Naive thymus-derived CD8-positive, alpha-beta T cell (primary cell): ENCODE measurements at places on chromosomes 2 and 18.

DNA sequence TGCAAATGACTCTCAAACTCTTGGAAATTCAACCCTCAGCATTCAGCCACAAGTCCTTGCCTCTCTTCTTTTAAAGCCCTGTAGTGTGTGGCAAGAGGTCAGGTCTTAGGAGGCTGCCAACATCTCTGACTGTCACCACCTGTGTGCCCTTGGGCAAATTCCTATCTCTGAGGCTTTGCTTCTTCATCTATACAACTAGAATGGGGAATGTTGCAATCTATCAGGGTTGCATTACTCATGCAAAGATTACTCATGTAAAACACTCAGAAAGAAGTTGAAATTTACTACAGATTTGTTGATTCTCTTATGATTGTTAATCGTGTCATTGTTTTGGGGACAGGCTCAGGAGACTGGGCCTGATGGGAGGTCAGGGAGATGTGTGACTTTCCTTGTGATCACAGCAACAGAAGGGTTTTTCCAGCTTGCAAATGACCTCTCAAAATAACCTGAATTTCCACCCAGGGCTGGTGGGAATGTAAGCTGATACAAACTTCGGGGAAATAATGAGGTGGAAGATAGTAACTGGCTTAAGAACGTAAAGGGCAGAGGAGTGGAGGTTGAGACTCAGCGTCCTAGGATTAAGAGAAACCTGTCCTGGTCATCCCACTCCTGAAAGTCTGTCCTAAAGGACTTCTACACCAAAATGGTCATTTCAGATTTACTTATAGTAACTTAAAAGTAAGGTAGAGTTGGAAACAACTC, 32.1 kb upstream of the SIGLEC15 start:
- no peak for DNase-seq

DNA sequence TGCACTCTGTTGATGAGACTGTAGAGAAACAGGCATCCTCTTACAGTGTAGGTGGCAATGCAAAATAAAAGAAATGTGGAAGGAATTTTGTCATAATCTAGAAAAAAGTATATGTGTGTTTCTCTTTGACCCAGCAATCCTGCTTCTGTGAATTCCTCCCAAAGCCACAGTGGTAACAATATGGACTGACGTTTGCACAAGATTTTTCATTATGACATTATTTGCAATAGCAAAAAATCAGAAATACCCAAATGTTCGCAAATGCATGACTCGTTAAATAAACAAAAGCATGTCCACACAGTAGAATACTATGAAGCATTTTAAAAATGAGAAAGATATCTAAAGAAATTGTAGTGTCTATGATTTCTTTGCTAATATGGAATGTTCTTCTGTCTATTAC, 255.2 kb upstream of the NRP2 start:
- DNase-seq, result no peak

DNA sequence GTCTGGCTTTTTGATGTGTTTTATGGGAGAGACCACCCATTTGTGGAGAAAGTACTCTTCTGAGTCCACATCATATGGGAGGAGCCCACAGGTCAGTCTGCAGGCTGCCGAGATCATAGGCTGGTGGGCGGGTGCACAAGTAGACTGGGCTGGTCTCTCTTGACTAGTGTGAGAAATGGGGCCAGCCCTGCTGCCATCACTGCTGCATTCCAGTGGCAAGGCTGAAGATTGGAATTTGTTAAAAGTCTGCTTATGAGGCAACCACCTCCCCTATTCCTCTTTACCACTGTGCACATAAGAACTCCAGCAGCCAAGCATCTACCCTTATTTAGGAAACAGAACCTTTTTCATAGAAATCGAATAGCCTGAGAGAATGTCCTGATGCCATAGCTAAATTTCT, 200.7 kb downstream of the DIS3L2 start:
- no peak for DNase-seq

GRCh38 chr2:206158563-206159345, 490 bp downstream of the NDUFS1 start:
- no peak for DNase-seq

DNA sequence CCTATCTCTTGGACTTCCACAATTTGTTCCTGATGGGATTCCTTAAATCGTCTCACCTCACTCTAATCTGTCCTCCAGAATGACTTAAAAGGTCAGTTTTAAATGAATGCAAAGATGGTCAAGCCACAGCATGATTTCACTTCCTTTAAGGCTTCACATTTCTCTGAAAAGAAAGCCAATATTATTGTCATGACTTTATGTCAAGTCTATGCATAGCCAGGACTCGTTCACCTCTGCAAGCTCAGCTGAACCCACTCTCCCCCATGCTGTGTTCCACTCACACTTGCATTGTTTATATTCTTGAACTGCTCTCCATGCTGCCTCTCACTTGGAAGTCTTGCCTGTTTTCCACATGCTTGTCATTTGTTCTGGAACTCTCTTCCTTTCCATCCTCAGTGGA, 298.4 kb upstream of the MMADHC start:
- no peak for DNase-seq

GRCh38 chr2:134712299-134712698, 6.5 kb downstream of the TMEM163 start:
- DNase-seq, result no peak

- no peak for DNase-seq
These were observed 67.3 kb downstream of the CTNNA2 start for GRCh38 chr2:79580175-79580574.

DNA sequence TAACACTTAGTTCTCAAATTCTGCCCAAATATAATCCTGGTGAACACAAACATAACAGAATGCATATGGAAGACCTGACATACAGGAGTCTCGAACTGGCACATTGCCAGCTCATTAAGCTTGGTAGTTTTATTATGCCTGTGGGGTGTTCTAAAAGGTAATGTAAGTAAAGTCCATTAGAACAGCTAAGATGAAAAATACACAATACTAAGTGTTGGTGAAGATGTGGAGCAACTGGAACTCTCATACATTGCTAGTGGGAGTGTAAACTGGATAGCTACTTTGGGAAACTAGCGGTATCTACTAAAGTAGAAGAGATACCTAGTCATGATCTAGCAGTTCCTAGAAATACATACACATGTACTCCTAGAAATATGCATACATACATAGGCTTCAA, 24.3 kb upstream of the RAB10 start:
- DNase-seq, result no peak

DNA sequence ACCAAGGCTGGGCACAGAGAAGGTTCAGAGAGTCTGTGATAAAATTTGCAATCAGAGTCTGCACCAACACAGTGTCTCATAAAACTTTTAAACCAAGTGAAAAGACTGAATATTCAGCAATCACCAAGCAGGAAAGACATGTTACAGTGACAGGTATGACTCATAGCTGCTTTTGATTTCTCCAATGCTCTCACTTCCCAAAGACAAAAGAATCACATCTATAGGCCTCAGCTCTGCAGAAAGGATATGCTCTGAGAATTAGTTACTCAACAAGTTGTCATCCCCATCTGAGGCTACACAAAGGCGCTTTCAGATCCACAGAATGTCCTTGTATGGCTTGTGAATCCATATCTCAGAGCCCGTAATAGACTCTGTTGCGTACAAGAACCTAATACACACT, 92.5 kb downstream of the KCNF1 start:
- no peak for DNase-seq

GRCh38 chr2:189628817-189629530, 32.3 kb upstream of the ASNSD1 start:
- no peak for DNase-seq

- no peak for DNase-seq
These were observed 21.0 kb downstream of the C18orf63 start for GRCh38 chr18:74336656-74337055.

GRCh38 chr2:60634438-60634837, 81.0 kb upstream of the BCL11A start:
- no peak for DNase-seq

DNA sequence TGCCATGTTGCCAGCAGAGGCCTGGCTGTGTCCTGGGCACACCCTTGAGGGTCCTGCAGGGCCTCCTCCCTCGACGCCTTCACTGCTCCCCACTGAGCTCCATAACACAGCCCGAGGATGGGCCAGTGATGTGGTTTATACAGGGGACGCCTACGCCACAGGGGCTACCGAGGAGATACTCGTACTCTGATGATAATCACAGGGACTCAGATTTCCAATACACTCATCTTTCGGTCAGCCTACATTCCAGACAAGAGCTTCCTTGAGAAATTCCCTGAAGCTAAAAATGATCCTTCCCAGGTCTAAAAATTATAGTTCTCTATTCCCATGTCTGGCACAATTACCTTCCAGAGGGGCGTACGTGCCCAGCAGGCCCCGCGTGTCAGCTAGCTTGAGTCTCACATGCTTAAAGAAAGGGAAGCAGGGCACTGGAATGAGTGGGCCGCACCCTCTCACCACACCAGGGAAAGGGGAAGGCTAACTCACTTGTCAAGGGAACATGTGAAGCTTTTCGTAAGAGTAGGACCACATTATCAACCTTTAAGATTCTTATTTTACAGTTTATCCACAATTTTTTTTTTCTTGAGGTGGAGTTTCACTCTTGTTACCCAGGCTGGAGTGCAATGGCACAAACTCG, 159.5 kb upstream of the NDUFV2 start:
- DNase-seq, result no peak

GRCh38 chr2:174587579-174587978, 10.0 kb downstream of the WIPF1 start:
- no peak for DNase-seq

GRCh38 chr2:134319596-134320254, 65.9 kb downstream of the MGAT5 start:
- DNase-seq, result no peak

DNA sequence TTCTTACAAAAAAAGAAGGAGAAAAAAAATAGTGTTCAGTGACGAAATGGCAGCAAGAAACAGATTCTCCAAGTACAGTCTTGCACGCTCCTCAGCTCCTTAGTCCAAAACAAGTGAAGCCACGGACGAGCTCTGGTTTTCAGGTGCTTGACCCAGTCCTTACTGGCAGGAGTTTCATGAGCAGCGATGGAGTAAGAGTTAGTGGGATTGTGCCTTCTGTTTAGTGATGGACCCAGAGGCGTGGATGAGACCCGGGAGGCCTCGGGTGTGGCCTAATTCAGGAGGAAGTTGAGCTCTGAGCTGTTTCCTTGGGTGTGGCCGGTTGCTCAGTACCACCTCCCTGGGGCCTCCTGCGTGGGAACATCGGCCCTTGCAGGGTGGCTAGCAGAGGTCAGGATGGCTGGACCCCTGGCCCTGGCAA, 52.0 kb downstream of the KIF5C start:
- DNase-seq, result no peak

- no peak for DNase-seq
These were observed 107.3 kb downstream of the MYO1B start for GRCh38 chr2:191352536-191352935.

DNA sequence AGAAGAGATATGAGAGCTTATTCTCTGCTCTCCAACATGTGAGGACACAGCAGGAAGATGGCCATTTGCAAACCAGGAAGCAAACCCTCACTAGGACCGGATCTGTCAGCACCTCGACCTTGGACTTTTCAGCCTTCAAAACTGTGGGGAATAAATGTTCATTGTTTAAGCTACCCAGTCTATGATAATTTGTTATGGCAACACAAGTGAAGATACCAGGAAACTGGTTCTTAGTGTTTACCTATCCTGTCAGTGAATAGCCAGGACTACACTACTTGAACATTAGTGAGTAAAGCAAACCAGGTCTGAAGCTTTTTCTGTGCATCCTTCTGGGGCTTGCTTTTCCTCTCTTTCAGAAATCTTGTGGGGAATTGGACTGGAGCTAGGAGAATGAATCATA, 44.4 kb upstream of the BARD1 start:
- no peak for DNase-seq

- DNase-seq, result no peak
These were observed 105.1 kb upstream of the SIX2 start for GRCh38 chr2:45114221-45114955.

DNA sequence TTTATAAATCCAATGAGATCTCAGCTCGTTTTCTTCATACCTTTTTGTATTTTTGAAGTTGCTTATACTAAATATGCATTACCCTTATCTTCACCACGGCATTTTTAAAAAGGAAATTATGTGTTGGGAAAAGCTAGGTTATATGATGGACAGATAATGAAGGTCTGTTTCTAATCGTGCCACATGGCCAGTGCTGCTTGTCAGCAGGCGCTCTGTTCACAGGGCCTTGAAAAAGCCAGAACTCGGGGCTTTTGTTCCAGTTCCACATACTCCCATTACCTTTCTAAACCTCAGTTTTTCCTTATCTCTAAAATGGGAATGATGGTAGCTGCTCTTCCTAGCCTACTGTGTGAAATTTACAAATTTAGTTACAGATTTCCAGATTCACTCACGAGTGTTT, 42.0 kb downstream of the EPAS1 start:
- no peak for DNase-seq

DNA sequence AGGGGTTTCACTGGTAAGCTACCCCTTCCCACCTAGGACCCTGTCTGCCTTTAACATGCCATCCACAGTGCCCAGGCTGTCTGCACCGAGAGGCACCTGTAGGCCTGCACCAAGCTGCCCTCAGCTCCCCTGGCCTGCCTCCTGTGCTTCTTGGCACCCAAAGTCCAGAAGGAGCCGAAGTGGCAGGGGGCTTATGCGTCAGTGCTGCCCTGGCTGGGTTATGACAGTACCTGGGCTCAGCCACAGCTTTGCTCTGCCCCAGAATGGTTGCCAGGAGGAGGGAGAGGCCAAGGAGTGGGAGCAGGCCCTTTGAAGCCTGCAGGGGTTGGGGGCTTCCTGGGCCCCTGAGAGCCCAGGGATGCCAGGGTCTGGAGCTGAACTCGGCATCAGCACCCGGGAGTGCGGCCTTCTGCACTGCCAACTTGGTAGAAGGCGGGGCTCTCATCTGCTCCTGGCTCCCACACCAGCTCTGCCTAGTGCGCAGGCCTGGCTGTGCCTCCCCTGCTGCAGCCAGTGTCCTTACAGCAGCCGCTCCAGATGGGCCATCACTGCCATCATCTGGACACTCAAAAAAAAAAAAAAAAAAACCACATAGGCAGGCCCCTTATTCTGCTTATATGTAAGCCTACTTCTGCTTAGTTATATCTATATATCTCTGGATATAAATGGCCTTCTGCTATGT, 155.4 kb downstream of the THSD7B start:
- no peak for DNase-seq

GRCh38 chr2:172031536-172031935, 31.8 kb downstream of the METAP1D start:
- no peak for DNase-seq

DNA sequence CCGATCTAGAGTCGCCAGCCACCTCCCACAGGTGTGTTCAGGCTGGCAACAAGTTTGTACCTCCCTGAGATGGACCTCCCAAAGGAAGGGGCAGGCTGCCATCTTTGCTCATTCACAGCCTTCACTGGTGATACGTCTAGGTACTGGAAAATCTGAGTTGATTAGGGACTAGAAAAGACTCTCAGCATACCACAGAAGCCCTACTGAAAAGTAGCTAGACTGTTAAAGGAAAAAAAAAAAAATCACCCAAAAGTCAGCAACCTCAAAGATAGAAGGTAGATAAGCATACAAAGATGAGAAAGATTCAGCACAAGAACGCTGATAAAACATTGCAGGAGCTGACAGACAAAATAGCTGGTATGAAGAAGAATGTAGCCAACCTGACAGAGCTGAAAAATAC, 128.6 kb upstream of the WDR75 start:
- no peak for DNase-seq

DNA sequence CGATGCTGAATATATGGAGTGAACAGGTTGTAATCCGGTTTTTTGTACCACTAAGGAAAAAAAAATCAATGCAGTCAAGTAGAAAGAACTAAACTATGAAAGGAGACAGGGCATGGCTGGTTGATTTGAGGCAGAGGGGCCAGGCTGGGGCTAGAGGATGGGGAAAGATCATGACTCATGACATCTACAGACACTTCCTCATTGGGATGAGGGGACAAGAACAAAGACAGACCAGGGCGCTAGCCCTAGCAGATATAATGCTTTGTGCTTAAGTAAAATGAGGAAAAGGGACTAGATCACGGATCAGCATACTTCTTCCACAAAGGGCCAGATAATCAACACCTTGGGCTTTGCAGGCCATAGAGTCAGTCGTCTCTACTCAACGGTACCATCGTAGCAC, 55.8 kb downstream of the ST6GAL2 start:
- no peak for DNase-seq
